Activated CD8-positive, alpha-beta T cell treated with anti-CD3 and anti-CD28 coated beads, Interleukin-2, amount 10 ng/mL, durations not matched to agents 7 days and 5 days (primary cell): ENCODE measurements at places on chromosomes 13 and 19. TPM values are rescaled to one million over a fixed set of nuclear protein-coding genes. Genes with fewer than 3 reads are reported as not detected.

The C5AR1 gene
- 1.8 TPM for total RNA-seq

The IZUMO2 gene
- total RNA-seq = not detected

The IGFLR1 gene
- total RNA-seq = 37.1 TPM

The COL4A1 gene
- total RNA-seq = not detected

GRCh38 chr19:13888281-13888680 lies 11.3 kb downstream of the NANOS3 start:
- peaks cover 4% of the 10 kb centered on the region for H3K27me3 ChIP-seq
- no peak for DNase-seq
- H3K27ac ChIP-seq = no peak overlapping the region
- no peak overlapping the region for H3K4me3 ChIP-seq
- H3K4me1 ChIP-seq = peaks cover 35% of the 10 kb centered on the region

- H3K4me3 ChIP-seq = no peak overlapping the region
- no peaks in the 10 kb centered on the region for H3K36me3 ChIP-seq
- peaks cover 17% of the 10 kb centered on the region for H3K4me1 ChIP-seq
- no peak overlapping the region for H3K27ac ChIP-seq
These were observed 235.9 kb downstream of the TSHZ3 start for GRCh38 chr19:31113293-31113692.

DNA sequence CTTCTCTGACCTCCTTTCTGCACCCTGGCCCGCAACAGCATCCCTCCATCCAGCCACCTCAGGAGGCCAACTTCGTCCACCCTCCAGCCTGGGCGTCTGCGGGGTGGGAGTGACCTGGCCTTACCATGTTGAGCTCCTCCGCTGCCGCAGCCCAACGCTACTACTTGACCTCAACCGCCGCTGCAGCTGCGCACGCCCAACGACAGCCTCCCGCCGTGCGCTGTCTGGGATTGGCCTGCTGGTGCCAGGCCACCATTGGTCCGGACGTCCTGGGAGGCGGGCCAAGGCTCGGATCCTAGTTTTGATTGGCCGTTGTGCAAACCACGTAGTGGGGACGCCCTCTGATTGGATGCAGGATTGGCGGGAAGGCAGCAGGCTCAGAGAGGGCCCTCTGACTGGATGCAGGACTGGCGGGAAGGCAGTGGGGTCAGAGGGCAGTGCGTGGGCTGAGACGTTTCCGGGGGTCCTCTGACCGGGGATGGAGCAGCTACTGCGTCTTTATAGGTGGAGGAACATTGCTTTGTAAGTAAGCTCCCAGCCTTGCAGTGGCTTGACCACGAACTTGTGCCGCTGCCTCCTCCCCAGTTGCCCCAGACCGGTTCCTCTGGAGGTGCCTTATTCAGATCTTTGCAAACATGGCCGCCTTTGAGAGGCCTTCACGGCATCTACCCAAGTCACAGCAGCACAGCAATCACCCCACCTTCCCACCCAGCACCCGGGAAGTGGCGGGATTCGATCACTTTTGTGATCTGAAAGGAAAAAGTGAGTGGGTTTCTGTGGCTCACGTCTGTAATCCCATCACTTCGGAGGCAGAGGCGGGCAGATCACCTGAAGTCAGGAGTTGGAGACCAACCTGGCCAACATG lies at the start of gene TUBA3C:
TUBA3C (minus strand) TSS at position 204 of the 865 bp plus-strand sequence; CDS start at position 127, 77 bp downstream.
- no peak within 1 kb of the TSS for H3K4me3 ChIP-seq
- H3K4me1 ChIP-seq = no peaks in the 10 kb centered on the region
- DNase-seq = no peak
- H3K27me3 ChIP-seq = no peaks in the 10 kb centered on the region
- no peak within 1 kb of the TSS for H3K27ac ChIP-seq

DNA sequence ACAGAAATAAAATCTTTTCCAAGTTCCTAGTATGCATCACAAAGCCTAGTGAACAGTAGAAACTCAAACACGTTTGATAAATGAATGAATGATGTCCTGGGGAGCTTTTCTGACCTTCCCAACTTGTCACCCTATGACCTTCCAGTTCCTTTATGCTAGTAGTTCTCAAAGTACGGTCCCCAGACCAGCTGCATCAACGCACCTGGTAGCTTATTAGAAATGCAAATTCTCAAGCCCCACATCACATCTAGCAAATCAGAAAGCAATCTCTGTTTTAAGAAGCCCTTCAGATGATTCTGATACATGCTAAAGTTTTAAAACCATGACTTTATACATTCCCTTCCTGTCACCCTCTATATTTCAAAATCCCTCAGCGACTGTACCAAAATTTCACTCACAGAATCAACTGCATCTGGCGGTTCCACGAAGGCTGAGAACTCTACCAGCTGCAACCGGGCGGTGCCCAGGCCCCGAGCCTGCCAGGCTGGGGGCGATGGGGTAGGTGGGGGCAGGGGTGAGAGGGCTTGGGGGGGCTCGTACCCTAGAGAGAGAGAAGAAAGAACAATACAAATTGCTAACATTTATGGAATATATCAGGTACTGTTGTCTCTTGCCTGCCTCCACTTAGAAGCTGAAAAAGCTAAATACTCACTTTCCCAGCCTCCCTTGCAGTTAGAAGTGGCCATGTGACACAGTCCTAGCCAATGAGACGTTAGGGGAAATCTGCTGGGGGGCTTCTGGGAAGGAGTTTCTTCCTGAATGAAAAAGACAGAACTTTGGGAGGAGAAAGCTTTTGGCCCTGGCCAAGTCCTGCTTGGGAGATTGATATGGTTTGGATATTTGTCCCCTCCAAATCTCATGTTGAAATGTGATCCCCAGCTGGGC lies 13.3 kb downstream of the CD37 start:
- H3K27ac ChIP-seq = no peak overlapping the region
- H3K4me1 ChIP-seq = peaks cover 11% of the 10 kb centered on the region

GRCh38 chr13:23979361-23980159 lies 82.3 kb upstream of the C1QTNF9B start:
- peak; percentile 49 for DNase-seq
- H3K27ac ChIP-seq = peak overlapping the region; percentile 68
- peaks cover 30% of the 10 kb centered on the region for H3K27me3 ChIP-seq
- H3K4me3 ChIP-seq = peak overlapping the region; percentile 77
- peaks cover 17% of the 10 kb centered on the region for H3K4me1 ChIP-seq

GRCh38 chr13:36051082-36051481 lies 80.1 kb downstream of the DCLK1 start:
- H3K4me1 ChIP-seq = no peaks in the 10 kb centered on the region
- H3K27ac ChIP-seq = no peak overlapping the region
- DNase-seq = no peak
- no peaks in the 10 kb centered on the region for H3K27me3 ChIP-seq
- no peaks in the 10 kb centered on the region for H3K36me3 ChIP-seq
- no peak overlapping the region for H3K4me3 ChIP-seq

DNA sequence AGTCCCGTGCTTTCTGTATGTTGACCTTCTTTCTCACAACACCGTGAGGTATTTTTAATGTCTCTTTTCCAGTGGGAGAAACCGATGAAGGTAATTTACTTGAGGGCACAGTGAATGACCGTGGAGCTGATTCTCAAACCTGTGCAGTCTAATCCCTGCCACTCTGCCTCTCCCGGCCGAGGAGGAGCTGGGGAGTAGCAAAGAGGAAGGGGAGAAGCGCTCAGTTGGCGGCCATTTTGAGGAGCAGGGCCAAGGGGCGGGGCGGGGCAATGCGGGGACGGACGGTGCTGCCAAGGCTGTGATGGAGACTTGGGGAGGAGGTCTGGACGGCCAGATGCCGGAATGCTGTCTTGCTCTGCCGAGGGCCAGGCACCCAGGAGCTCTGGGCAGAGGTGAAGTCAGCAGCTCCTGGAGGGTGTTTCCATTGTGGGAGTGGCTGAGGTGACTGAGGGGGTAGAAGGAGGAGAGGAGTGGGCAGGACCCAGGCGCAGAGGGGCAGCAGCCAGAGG lies 12.4 kb upstream of the RANBP3 start:
- no peak overlapping the region for H3K27ac ChIP-seq
- no peak for DNase-seq
- no peaks in the 10 kb centered on the region for H3K27me3 ChIP-seq
- peak overlapping the region; percentile 41 for H3K4me3 ChIP-seq
- peaks cover 23% of the 10 kb centered on the region for H3K4me1 ChIP-seq

- no peak for DNase-seq
- H3K27me3 ChIP-seq = no peaks in the 10 kb centered on the region
- peaks cover 74% of the 10 kb centered on the region for H3K36me3 ChIP-seq
- H3K4me3 ChIP-seq = no peak overlapping the region
- H3K4me1 ChIP-seq = peaks cover 31% of the 10 kb centered on the region
- peak overlapping the region; percentile 44 for H3K27ac ChIP-seq
These were observed 14.9 kb upstream of the IL4I1 start for GRCh38 chr19:49911381-49912145.

DNA sequence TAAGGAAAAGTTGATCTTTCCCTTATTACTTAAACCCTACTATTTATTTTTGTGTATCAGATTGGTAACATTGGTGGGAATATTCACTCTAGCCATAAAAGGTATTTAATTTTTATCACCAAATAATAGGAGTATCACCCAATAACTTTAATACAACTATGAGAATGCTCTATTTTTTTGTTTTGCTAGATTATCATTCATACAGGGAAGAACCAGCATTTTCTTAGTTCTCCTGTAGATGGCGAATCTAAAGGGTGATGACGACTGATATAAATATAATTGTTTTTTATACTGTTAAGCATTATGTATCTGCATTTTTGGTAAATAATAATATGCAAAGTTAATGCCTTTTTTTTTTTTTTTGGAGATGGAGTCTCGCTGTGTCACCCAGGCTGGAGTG lies 7.9 kb upstream of the FRY start:
- H3K36me3 ChIP-seq = no peaks in the 10 kb centered on the region
- H3K4me3 ChIP-seq = no peak overlapping the region
- no peak overlapping the region for H3K27ac ChIP-seq
- peaks cover 7% of the 10 kb centered on the region for H3K27me3 ChIP-seq
- no peaks in the 10 kb centered on the region for H3K4me1 ChIP-seq

DNA sequence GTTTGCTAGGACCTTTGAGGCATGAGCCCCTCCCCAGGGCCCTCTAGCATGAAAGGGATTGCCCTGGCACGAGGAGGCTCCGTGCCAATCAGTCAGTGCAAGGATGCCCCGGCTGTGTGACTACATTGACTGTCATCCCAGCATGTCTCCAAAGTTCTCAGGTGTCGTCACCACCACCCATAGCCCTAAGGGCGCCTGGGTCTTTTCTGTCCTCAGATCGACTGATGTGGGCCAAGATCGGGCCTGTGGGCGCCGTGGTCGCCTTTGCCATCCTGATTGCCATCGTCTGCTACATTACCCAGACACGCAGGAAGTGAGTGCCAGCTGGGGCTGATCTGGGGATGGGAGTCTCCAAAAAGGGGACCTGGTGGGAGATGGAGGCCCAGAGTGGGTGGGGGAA lies 18.4 kb downstream of the MAG start:
- DNase-seq = no peak
- no peaks in the 10 kb centered on the region for H3K36me3 ChIP-seq
- no peak overlapping the region for H3K27ac ChIP-seq
- H3K4me3 ChIP-seq = no peak overlapping the region
- peaks cover 6% of the 10 kb centered on the region for H3K4me1 ChIP-seq

- H3K27ac ChIP-seq = no peak overlapping the region
- no peaks in the 10 kb centered on the region for H3K4me1 ChIP-seq
- H3K36me3 ChIP-seq = no peaks in the 10 kb centered on the region
These were observed 353.7 kb upstream of the NBEA start for GRCh38 chr13:34588362-34588761.
